Activated CD4-positive, alpha-beta T cell treated with anti-CD3 and anti-CD28 coated beads, Interleukin-2, amount 10 ng/mL, durations not matched to agents 7 days and 5 days (primary cell): ENCODE measurements at places on chromosomes 5 and 9. TPM values are rescaled to one million over a fixed set of nuclear protein-coding genes. Genes with fewer than 3 reads are reported as not detected.

CEL gene
- total RNA-seq = 2.8 TPM

RASEF gene
- total RNA-seq = not detected

TAF11L5 gene
- total RNA-seq = not detected

ALDH1B1 gene
- 8.0 TPM for total RNA-seq

CDKN2B gene
- total RNA-seq = 0.87 TPM
